ENCODE measurements at places on chromosomes 7 and 10.

DNA sequence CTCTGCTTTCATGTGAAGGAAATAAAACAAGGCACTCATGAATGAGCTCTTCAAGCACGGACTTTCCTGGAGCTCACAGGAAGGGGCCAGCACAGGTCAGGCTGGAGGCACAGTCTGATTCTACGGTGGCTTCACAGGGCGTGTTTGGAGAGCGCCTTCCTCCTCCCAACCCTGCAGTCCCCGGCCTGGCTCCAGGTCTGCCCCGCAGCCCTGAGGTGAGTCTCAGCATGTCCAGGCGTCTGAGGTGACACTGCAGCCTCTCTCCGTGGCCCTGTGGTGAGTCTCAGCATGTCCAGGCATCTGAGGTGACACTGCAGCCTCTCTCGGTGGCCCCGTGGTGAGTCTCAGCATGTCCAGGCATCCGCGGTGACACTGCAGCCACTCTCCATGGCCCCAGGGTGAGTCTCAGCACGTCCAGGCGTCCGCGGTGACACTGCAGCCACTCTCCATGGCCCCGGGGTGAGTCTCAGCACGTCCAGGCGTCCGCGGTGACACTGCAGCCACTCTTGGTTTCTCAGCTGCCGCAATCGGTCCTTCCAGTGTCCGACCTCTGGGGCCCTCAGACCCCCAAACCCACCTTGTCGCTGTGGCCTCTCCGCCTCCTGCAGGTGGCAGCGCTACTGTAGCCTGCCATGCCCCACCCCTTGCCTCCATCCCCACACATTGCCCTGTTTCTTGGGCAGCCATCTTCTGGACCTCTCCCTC lies 381.7 kb downstream of the DNAJB6 start:
- DNase-seq = no peak

- DNase-seq = no peak
Observed at GRCh38 chr7:92131764-92132330, 2.4 kb downstream of the CYP51A1 start.

DNA sequence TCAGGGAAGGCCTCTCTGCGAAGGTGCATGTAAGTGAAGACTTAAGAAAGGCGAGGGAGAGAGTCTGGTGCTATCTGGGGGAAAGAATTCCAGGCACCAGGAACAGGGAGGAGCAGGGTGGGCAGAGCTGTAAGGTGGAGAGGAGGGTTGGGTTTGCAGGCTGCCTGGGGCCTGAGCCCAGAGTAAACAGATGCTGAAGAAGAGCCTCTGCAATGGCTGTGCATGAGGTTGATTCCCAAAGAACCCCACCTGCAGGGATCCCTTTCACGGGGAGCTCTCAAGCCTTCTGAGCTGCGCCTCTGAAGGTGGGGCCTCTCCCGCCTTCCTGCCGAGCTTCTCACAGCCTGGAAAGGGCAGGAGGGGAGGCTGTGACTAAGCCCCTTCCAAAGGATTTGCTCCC lies 115.1 kb downstream of the RNF216 start:
- DNase-seq = no peak

DNA sequence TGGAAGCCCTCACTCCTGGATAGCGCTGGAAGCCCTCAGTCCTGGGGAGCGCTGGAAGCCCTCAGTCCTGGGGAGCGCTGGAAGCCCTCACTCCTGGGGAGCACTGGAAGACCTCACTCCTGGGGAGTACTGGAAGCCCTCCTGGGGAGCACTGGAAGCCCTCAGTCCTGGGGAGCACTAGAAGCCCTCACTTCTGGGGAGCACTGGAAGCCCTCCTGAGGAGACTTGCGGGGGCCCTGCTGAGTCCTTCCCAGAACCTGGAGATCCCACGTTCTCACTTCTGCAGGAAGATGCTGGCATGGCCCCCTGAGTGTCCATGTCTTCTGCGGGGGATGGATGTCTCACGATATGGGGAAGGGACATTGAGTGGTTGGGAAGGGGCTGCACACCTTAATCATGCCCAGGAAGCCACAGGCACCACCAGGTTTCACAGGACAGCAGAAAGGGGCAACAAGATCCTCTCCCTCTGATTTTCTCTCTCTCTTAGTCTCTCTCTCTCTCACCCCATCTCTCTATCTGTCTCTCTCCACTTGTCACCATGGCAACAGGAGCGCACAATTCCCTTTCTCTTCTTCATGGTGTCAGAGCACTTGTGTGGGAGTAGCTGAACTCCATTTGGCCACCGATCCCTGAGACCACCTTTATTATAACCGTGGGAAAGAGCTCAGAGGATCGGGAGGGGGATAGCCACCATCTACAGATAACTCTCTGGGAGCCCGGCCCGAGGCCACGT lies 267.0 kb downstream of the TCERG1L start:
- DNase-seq = no peak

DNA sequence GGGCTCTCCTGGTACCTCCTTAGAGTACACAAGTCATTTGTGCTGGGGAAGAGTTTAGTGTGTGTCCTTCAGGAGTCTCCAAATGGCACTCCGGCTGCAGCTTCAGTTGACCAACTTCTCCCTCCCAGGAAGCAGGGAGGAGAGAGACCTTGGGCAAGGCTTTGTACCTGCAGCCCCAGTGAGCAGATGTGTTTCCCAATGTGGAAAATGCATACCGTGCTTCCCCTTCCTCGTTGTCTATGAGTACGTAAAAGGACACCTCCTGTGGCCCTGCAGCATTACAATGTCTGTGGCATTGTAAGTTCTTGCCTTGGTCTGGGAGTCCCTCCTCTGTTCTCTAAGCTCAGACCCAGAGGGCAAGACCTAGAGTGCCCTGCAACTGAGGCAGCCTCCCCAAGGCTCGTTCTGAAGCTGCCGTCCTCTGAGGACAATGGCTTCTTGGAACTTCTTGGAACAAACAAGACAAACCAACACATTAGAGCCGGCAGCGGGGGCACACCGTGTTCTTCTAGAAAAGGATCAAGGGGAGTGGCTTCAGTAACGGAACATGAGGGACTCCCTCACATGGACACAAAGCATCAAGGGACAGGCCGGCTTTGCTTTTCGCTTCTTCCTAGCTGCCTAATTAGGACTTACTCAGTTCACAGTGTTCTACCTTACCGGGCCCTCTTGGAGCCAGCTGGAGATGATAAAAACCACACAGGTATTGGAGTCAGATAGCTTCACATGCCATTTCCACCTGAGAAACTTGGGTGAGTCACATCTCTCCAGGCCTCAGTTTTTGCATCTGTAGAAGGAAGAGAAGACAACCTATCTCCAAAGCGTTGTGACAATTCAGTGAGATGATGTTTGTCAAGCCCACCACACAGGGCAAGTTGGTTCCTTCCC lies 20.9 kb upstream of the PPA1 start:
- no peak for DNase-seq

- no peak for DNase-seq
Observed at GRCh38 chr7:28815928-28816373, 142.2 kb downstream of the TRIL start.

DNA sequence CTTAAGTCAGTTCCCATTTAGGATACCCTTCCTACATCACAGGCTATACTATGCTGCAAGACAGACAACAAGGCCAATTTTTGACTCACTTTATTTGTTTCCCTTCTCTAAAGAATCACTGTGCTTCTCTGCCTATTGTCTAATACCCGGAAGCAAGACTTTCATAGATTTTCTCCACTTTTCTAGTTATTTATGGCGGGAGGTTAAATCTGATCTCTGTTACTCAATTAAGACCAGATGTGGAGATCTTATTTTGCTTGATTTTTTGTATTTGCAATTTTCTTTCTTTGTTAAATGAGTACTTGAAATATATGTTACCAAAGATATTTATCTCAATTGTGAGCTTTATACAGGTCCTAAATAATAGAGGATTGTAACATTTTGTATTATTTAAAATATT lies 511.5 kb downstream of the ATRNL1 start:
- no peak for DNase-seq

DNA sequence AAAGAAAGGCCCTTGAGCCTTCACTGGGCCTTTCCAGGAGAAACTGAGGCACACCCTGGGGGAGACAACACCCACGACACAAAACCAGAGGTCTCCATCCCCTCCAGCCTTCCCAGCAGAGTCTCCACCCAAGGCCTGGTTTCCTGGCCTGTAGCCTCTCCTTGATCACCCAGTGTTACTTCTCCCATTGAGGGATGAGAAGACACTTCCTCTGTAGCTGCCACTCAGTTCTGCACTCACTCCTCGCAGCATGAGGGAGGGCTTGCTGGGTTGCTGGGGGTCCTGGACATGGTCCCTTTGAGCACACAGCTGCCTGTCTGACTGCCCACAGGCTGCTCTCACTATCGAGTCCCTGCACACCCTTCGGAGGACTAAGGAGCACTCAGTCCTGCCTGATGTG lies 438.1 kb upstream of the FOXK1 start:
- no peak for DNase-seq

- no peak for DNase-seq
Observed at GRCh38 chr10:93745408-93746065, 12.2 kb upstream of the LGI1 start.

DNA sequence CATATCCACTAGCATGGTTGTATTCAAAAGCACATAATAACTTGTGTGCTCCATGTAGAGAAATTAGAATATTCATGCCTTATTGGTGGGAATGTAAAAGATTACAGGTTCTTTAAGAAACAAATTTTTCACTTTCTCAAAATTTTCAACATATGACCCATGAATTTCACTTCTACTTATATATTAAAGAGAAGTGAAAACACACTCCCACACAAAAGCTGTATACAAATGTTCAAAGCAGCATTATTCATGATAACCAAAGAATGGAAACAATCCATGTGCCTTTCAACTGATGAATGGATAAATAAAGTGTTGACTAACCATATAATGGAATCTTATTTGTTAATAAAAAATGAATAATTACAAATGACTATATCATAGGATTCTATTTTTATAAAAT lies 694.5 kb upstream of the PCDH15 start:
- DNase-seq = no peak

GRCh38 chr7:114085313-114085591 lies 166.4 kb upstream of the PPP1R3A start:
- DNase-seq = no peak

GRCh38 chr7:123498601-123499000 lies 35.8 kb downstream of the IQUB start:
- no peak for DNase-seq

GRCh38 chr7:79258826-79259225 lies 194.6 kb downstream of the MAGI2 start:
- DNase-seq = no peak

DNA sequence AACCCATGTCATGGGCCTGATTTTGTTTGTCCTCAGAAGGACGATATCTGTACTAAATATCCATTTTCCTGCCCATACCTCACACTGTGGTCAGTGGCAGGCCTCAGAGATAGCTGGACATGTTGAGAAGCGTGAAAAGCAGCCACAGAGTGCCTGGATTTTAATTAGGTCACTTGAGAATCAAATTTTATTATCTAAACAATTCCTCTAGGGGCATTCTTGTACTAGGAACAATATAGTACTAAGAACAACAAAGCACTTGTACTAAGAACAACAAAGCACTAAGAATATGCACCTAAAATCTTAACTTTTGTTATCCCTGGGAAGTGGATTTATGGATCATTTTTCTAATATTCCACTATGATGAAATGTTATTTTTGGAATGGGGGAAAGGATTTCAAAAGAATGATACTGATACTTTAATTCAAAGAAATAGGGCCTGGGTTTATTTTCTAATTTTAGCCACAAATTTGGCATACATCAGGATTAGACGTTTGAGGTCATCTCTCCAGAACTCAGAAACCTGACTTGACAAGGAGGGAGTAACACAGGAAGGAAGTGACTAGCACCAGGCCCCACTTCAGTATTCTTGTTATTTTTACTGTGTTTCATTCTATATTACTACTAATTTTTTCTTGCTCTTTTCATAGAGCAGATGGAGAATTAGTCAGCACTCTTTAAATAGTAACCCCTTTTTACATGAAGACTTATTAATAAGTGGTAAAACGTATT lies 112.2 kb downstream of the EXOC4 start:
- no peak for DNase-seq

DNA sequence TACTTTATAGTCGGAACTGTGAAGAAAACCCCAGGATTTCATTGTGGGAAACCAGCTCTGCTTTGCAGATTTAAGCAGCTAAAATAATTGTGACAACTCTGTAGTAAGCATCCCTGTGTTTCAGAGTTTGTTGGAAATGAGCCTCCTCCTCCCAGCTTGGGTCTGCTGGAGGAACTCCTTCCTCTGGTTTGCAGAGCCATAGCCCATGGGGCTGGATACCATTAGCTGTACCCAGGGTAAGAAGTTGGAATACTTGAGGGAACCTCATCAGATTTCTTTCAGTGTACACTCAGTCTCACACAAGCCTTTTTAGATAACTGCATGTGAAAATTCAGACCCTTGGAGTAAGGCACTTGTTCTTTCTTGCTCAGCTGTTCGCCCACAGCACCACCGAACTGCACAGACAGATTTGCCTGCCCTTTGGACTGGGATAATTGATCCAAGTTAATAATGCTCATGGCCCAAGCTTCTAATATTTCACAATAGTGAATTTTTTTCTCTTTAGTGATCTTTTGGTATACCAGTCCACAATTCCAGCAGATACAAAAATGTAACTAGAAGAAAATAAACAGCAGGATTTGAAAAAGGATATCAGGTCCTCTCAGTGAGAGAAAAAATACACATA lies 467.4 kb upstream of the FZD8 start:
- DNase-seq = no peak

- DNase-seq = no peak
Observed at GRCh38 chr7:92594746-92595145, 4.6 kb upstream of the FAM133B start.

DNA sequence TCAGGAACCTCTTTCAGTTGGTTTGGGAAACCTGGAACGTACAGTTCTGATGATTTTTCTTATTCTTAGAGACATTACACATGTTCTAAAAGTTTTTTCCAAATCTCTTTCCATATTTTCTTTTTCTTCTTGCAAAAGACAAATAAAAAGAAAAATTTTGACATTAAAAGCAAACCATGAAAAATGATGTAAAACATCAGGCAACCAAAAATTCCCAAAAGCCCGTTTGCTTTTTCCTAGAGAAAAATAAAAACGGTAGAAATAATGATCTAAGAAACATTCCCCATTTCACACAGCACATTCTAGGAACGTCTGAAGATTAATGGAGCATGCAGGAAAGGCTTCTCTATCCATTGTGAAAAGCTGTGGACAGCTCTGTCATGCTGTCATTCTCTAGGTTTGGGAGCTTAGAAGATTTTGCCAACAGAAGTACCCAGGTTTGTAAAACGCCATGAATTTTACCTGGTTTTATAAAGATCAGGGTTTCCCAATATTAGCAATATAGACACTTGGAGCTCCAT lies 11.2 kb upstream of the PRTFDC1 start:
- no peak for DNase-seq

DNA sequence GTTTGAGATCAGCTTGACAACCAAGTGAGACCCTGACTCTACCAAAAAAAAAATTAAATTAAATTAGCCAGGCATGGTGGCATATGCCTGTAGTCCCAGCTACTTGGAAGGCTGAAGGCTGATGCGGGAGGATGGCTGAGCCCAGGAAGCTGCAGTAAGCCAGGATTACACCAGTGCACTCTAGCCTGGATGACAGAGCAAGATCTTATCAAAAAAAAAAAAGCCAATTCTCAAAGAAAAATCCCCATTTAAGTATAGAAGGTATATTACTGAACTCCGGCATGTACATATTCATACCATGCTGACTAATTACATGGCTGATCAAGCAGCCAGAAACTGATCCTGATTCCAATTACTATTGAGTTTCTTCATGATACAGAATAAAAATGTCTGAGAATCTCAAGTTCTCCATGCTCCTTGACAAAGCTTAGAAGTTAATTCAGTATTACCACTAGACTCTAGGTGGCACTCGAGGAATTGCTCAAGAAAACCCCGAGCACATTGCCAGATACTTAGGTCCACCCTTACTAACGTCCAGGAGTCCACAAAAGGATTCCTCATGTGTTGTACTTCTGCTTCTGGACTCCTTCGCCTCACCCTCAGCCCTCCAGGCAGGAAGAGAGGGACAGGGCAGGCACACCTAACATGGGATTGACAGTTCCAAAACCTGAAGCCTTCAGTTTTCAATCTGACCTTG lies 148.9 kb downstream of the PARD3 start:
- no peak for DNase-seq
